ENCODE measurements at places on chromosomes 3 and 15. TPM values are rescaled to one million over a fixed set of nuclear protein-coding genes. Genes with fewer than 3 reads are reported as not detected.
A peak's percentile ranks its signal among the peaks of the same experiment; 100 is the strongest.

The TRPM1 gene
- polyA plus RNA-seq = 0.09 TPM

The TMEM40 gene
- polyA plus RNA-seq = 1.8 TPM

The LRRC57 gene
- 27.2 TPM for polyA plus RNA-seq

The RRP9 gene
- polyA plus RNA-seq = 22.8 TPM

The CACNA2D2 gene
- 17.2 TPM for polyA plus RNA-seq

The ITIH1 gene
- not detected for polyA plus RNA-seq

The LRRC31 gene
- polyA plus RNA-seq = 0.17 TPM

The KBTBD13 gene
- 0.07 TPM for polyA plus RNA-seq

GRCh38 chr3:116614795-116615362 is 94.7 kb upstream of the TUSC7 start:
- DNase-seq = no peak

- DNase-seq = no peak
Observed at GRCh38 chr15:55827955-55828354, 85.0 kb upstream of the PRTG start.

DNA sequence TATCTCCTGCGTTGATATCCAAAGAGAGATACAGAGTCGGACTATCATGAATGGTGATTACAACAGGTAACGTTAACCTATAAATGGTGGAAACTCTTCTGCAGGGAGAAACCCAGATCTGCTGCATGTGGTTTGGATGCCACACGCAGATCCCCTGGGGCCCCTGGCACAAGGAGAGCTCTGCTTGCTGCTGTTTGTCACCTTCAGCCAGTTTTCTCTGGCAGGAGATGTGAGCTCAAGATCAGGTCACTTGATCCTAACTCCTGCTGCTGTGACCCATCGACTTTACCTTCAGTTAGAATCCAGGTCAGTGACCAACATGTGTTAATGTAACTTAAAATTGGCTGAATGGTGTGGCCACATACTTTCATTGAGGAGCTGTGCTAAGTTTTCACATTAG is 23.8 kb upstream of the GPR171 start:
- no peak for DNase-seq

DNA sequence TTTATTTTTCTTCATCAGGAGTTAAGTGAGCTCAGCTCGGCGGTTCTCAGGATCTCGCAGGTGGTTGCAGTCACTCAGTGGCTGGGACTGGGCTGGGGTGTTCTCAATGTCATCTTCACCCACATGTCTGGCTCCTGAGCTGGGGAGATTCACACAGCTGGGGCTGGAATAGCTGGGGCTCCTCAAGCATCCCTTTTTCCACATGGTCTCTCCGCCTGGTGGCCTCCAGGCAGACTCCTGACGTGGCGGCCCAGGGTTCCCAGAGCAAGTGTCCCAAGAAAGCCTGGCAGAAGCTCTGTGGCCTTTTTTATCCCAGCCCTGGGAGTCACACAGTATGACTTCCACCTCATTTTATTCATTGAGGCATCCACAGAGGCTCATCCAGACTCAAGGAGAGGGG is 84.1 kb upstream of the ANKRD34C start:
- DNase-seq = no peak

- no peak for DNase-seq
Observed at GRCh38 chr3:13125092-13126015, 52.1 kb upstream of the IQSEC1 start.

DNA sequence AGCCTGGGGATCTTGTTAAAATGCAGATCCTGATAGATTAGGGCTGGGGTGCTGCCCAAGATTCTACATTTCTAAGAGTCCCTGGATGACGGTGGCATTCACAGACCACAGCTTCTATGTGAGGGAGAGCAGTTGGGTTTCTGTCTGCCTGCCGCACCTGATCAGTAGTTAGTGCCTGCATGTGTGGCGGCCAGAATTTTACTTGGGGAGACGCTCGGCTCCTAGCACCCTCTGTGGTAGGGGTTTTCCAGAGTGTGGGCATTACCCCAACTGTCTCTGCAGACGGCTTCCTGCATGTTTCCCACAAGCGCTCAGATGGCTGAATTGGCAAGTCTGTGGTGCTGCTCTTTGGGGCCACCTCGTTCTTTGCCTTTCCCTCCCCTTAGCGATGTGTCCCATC is 8.3 kb downstream of the GHRL start:
- no peak for DNase-seq

GRCh38 chr15:75921732-75922703 is 18.3 kb downstream of the FBXO22 start:
- DNase-seq = no peak

DNA sequence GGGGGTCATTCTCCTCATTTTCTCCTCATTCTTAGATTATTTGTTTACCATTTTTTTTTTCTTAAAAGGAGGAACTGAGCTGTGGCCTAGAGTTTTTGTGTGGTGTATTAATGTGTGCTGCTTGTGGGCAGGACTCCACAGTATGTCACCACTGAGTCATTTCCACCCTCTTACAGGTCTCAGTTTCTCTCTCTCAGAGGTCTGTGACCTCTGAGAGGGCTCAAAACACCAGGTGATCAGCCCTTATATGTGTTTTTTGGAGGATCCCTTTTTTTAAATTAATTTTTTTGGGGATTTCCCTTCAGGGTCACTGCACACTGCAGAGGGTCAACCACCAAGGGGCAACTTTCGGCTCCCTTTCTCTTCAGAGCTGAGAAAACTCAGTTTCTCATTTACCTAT is 166.4 kb downstream of the SUCNR1 start:
- no peak for DNase-seq

DNA sequence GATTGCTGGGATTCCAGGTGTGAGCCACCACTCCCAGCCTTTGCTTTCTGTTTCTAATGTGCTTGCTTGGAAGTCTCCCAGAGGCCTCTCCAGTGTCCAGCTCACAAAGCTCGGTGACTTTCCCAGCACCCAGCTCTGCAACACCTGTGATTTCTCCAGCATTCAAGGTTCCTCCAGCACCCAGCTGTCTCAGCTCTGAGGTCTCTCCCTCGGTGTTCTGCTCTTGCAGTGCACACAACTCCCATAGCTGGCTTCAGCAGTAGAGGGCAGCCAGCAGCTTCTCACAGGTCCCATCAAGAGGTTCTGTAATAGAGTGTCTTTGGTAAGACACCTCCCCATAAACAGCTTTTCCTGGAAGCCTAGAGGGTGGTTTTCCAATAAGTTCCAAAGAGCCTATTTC is 75.1 kb downstream of the GRM7 start:
- DNase-seq = no peak

DNA sequence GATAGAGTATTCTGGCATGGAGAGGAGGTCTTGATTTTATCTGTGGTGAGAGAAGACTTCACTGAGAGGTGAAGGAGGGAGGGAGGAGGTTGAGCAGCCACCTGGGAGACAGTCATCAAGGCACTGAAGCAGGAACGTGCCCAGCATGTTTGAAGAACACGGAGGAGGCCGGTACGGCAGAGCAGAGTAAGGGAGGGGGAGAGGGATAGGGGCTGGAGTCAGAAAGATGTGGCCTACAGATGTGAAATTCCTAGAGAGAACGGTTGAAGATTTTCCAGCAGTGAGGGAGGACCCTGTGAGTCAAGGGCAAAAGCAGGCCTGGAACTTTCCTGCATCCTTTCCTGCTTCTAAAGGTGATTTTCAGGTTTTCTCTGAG is 21.7 kb upstream of the IQCF6 start:
- DNase-seq = no peak

DNA sequence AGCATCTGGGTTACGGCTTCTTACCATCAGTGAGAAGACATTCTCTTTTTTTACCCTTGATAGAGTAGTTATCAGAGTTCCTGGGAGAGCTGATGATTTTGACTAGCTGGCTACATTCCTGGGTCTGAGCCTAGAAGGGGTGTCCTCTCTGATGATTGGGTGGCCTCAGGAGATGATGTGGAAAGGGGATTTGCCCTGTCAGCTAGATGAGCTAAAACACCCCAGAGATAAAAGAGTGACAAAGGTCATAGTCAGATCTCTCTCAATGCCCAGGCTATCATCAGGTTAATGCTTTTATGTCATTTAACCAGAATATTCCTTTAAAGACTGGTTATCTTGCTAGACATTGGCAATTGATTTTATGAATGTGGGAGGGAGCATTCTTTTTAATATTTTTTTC is 130.2 kb downstream of the KCNAB1 start:
- DNase-seq = no peak

GRCh38 chr3:170610321-170610884 is 24.5 kb upstream of the SLC7A14 start:
- DNase-seq = no peak

- no peak for DNase-seq
Observed at GRCh38 chr3:114155370-114155821, 23.5 kb downstream of the DRD3 start.

DNA sequence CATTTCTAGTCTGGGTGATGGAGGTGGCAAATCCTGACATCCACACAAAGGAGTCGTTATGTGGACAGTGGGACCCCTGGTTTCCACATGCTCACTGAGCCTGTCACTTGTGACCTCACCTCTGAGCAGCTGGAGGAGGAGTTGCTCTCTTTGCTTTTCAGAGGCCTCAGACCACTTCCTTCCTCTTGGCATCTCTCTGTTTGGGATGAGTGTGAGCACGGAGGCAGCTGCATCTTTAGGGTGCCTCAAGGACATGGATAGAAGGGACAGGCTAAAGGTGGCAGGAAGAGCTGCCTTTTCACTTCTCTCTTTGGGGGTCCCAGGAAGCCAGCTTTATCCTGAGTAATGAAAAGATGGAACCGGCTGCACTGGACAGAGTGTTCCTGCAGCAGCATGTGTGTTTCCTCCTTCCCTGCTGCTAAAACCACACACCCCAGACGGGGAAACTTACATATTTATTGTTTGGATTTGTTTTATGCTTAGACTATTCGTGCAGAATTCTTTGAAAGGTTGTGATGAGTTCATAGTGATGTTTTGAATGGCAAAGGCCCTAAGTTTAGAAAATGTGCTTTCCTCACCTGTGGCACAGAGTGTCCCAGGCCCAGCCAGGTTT is 31.8 kb downstream of the GPR171 start:
- no peak for DNase-seq

DNA sequence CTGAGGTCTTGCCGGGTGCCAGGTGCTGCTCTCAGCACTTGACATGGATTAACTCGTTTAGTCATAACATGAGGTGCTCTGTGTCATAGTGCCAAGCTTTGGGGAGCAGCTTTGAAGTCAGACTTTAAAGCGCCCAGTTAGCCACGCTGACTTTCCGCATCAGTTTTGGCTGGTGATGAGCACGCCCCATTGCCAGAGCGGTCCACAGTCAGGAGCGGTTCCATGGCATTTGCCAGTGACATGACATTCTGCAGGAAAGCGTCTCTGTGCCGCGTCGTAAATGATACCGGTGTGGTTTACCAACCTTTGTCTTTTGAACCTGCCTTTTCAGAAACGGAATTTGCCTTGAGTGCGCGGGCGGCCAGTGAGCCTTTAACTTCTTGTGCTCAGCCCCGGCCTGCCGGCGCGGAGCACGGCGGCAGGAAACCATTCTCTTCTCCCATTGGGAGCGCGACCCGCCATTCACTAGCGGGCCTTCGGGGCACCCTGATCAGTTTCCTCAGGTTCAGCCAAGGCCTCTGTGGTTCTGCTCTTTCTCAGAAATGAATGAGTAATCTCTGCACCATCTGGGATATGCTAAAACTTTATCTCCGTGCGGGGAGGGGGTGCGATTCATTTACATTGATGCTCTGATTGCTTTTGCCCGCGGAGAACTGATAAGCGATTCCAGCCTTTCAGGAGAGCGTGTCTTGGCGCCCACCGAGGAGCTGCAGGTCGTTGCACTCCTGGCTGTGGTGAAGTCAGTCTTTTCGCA is 1.7 kb upstream of the SLC2A2 start:
- DNase-seq = peak; percentile 62

- DNase-seq = no peak
Observed at GRCh38 chr3:164640591-164640990, 437.7 kb downstream of the SI start.

DNA sequence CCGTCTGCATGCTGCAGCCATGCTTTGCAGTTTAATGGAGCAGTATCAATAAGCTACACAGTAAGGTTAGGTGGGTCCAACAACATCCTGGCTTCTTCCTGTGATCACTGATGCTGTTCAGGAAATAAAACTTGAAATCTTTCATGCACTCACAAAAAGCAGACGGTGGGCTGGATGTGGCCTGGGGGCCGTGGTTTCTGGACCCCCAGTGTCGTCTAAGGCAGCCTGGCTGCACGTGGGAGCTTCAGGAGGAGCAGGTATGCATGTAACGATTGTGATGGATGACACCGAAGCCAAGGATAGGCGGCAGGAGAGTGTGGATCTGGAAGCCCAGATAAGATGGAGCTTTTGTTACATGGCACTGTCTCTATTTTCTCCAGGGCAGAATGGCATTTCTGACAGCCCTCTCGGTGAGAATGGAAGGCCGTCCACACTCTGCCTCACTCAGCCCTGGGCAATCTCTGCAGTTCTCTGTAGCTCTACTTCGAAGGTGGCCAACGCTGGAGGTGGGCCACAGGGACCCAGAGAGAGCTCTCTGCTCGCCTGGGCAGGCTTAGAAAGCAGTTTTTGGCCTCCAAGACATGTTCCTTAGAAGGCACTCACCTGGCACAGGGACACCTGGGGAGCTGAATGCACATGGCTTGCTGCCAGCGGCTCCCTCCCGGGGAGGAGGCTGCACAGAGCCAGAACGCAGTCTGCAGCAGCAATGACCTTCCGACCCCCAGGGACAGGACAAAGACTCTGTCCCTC is 46.4 kb upstream of the IQSEC1 start:
- DNase-seq = no peak

- no peak for DNase-seq
Observed at GRCh38 chr3:63559884-63560283, 92.6 kb upstream of the SNTN start.

DNA sequence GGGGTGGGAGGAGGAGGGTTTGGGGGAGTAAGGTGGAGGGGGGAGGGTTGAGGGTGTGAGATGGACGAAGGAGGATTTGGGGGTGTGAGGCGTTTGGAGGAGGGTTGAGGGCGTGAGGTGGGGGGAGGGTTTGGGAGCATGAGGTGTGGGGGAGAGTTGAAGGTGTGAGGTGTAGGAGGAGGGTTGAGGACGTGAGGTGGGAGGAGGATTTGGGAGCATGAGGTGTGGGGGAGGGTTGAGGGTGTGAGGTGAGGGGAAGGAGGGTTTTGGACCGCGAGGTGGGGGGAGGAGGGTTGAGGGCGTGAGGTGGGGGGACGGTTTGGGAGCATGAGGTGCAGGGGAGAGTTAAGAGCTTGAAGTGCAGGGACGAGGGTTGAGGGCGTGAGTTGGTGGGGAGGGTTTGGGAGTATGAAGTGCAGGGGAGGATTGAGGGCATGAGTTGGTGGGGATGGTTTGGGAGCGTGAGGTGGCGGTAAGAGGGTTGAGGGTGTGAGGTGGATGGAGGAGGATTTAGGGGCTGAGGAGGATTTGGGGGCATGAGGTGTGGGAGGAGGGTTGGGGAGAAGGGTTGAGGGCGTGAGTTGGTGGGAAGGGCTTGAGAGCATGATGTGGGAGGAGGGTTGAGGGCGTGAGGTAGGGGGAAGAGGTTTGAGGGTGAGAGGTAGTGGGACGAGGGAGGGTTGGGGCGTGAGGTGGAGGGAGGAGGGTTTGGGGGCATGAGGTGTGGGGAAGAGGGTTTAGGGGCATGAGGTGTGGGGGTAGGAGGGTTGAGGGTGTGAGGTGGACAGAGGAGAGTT is 1.2 kb downstream of the MLF1 start:
- no peak for DNase-seq
